ENCODE measurements at places on chromosomes 12 and 14.

GRCh38 chr12:106919910-106920544, 35.7 kb upstream of the TMEM263 start:
- no peak for DNase-seq

GRCh38 chr12:40752011-40752410, 59.8 kb downstream of the CNTN1 start:
- DNase-seq = no peak

GRCh38 chr12:18580291-18580690, 157.5 kb downstream of the PLCZ1 start:
- no peak for DNase-seq

GRCh38 chr14:94571950-94572349, 9.3 kb upstream of the SERPINA5 start:
- no peak for DNase-seq

- DNase-seq = no peak
Observed at GRCh38 chr12:12582193-12582881, 19.7 kb upstream of the DUSP16 start.

DNA sequence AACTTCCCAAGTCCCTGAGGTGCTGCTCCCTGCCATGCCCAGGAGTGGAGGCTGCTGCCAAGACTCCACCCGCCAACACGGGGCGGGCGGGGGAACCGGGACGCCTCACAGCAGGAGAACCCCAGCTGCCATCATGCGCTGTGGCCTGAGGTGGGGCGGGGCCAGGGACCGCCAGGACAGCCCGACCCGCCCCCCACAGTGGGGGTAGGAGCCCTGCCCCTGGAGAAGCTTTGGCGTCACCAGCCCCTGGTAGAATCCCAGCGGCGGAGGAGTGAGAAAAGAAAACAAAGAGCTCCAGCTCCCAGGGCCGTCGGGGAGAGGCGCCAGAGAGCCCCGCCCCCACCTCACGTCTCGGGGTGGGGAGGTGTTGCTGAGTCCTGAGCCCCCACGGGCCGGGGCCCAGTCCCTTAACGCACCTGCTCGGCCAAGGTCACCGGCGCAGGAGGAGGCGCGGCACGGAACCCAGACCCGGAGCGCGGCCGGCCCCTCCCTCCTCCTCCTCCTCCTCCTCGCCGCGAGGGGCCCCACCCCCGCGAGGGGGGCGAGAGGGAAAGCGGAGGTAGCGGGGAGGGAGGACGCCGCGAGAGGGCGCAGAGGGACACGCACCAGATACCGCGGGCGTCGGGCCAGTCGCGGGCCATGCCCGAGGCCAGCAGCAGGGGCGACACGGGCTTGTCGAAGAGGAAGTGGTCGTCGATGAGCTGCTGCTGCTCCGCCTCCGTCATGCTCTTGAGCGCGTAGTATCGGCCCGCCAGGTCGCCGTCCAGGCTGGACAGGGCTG, 1.8 kb downstream of the CKB start:
- DNase-seq = peak; percentile 79

GRCh38 chr14:23352506-23353432, at the start of gene SLC22A17:
TSS of gene SLC22A17 (minus strand) at chr14:23352887.
- DNase-seq = peak; percentile 69

GRCh38 chr14:83867566-83868225, 1662.2 kb upstream of the FLRT2 start:
- no peak for DNase-seq

GRCh38 chr14:57875296-57875695, 9.4 kb upstream of the SLC35F4 start:
- DNase-seq = no peak

- no peak for DNase-seq
Observed at GRCh38 chr12:51127050-51127729, 43.8 kb upstream of the CSRNP2 start.

- no peak for DNase-seq
Observed at GRCh38 chr14:54451961-54452360, 10.8 kb upstream of the CNIH1 start.

DNA sequence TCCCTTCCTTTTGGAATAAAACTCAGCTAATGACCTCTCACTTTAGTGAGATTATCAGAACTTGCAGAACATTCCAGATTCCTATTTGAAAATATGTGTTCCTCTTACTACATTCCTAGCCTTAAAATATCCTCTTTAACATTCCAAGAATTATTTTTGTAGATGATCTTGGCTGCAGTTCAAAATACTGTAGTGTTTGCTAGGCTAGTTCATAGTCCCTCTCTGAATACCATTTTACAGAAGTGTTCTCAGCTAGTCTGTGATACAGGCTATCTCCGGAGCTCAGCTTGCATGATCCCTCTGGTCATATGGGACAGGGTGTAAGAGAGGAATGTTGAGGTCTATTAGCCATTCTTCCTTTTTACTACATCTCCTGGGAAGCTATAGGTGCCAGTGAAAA, 17.6 kb upstream of the GPR33 start:
- no peak for DNase-seq

GRCh38 chr14:38255408-38255672, 553 bp downstream of the CLEC14A start:
- DNase-seq = no peak
